Effector memory CD4-positive, alpha-beta T cell (primary cell): ENCODE measurements at places on chromosomes 6 and 20.

DNA sequence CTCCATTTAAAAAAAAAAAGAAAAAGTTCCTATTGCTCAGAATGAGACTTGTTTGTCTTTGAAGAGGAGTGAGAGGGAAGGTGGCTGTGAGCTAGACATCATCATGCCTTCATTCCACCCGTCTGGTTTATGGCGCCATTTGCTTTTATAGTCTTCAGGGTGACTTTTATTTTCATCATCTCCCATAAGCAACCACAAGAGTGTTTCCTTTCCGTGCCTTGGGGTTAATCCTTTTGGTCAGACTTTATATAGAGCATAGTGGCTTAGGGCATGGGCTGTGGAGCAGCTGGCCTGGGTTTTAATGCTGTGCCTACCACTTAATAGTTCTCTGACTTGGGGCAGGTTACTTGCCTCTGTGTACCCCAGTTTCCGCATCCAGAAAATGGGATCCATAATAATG, 77.8 kb downstream of the RREB1 start:
- no peak overlapping the region for H3K4me3 ChIP-seq
- no peaks in the 10 kb centered on the region for H3K4me1 ChIP-seq
- peaks cover 61% of the 10 kb centered on the region for H3K36me3 ChIP-seq
- DNase-seq = no peak

DNA sequence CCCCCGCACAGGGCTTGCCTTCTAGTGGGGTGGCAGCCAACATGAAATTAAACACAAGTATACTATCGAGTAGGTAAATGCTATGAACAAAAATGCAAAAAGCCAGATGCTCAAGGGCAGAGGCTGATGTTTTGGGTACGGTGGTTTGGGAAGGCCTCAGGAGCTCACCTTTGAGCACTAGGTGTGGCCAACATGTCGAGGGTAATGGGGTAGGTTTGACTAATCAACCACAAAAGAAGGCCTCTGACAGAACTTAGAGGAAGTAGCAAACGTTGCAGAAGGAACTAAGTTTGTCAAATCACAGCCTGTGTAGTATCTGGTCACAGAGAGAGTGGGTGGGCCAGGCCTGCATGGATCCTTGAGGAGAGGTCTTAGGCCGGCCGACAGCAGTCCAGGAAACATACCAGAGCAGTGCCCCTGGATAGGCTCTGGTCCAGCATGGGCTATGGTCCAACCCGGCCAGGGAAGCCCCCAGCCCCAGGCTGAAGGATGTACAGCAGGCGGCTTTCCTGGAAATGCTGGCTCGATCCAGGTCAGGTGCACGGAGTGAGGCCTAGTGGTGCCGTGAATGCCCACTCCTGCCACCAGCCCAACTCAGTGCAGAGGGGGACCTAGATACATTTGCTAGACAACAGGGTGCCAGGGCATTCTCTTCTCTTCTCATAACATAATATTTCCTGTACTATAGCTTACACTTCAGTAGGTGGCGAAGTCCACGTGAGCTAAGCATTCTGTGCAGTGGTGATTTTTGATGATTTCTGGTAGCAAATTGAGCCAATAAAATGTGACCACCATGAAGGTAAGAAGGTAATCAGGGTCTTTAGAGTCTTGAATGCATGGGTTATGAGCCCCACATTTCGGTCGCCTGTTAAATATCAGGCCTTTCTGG, 56.3 kb upstream of the CD93 start:
- H3K36me3 ChIP-seq = no peaks in the 10 kb centered on the region
- H3K27me3 ChIP-seq = no peaks in the 10 kb centered on the region
- no peak for DNase-seq
- H3K27ac ChIP-seq = no peak overlapping the region
- peaks cover 11% of the 10 kb centered on the region for H3K4me1 ChIP-seq

DNA sequence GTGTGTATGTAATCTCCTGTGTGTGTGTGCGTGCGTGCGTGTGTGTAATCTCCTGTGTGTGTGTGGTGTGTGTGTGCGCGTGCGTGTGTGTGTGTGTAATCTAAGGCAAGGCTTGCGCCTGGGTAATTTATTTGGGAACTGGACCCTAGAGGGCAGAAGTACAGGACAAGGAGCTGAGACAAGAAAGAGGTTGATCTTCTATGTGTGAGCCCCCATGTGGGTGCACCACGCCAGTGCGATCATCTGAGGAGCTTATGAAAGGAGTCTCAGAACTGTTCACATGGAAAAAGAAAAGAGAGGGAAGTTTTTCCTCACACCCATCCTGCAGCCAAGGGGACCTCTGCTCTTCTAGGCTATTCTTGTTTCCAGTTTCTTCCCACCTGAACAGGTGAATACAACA, 220.1 kb upstream of the GGTLC1 start:
- H3K4me1 ChIP-seq = no peaks in the 10 kb centered on the region
- H3K4me3 ChIP-seq = no peak overlapping the region
- no peak for DNase-seq
- H3K36me3 ChIP-seq = no peaks in the 10 kb centered on the region

DNA sequence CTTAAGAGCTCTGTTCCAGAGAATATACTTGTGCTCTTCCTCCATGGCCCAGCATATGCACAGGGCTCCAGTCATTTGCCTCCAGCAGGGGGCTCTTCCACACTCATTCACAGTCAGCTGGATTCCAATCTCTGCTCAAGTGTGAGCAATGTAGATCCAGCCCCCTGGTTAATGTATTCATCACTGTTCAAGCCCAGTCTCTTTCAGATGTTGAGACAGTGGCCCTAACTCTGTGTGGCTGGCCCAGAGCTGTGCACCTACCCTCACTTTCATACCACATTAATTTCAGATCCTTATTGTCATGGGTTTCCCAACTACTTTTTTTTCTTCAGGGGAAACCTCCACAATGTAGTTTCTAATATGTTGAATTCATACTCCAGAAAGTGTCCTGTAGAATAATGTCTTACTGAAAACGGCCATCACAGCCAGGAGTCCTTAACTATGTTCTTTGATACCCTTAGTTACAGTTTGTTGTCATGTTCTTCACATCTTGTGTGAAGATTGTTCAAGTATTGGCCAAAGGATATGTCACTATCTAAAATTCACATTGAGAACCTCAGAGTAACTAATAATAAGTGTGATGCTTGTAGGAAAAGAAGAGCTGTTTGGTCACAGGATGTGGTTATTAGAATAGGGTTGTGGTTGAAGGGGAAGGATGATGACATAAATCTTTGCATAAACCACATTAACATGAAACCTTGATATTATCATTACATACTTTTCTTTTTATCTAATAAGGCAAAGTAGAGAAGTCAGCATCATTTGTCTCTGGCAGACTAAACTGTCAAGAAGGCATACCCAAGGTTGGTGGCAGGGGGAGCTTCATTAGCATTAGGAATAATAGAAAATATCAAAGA, 14.4 kb upstream of the HLA-DQA1 start:
- H3K27ac ChIP-seq = peak overlapping the region; percentile 72
- no peaks in the 10 kb centered on the region for H3K27me3 ChIP-seq
- H3K4me1 ChIP-seq = peaks cover 11% of the 10 kb centered on the region
- no peaks in the 10 kb centered on the region for H3K36me3 ChIP-seq

DNA sequence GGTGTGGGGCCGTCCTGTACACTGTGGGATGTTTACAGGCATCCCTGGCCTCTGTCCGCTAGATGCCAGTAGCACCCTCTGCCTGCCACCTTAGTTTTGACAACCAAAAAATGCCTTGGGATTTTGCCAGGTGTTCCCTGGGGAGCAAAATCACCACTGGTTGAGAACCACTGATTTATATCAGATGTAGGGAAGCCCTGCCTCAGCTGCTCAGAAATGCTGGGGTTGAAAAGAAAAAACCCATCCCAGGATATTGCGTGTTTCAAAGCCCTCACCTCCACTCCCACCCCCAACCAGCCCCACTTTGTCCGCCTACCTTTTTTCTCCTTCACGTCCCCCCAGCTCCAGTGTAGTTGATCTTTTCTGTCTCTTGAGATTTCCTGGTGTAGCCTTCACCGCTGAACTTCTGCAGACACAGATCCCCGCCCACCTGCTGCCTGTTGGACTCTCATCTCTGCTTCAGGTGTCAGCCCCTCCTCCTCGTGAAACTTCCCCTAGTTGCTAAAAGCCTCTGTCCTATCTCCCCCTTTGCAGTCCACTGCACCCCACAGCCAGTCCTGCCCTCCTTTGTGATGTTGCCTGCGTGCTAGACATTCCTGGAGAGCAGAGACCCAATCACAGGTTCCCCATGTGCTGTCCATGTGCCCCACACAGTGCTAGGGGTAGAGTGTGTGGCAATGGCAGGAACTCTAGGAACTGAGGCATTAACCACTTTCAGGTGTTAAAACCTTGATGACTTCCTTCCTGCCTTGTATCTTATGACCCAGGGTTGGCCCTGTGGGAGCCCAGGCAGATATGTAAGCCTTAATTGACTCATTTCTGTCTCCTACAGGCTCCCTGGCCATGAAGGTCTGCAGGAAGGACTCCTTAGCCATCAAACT, 98.9 kb downstream of the TBC1D7 start:
- H3K36me3 ChIP-seq = no peaks in the 10 kb centered on the region
- H3K4me1 ChIP-seq = no peaks in the 10 kb centered on the region
- no peaks in the 10 kb centered on the region for H3K27me3 ChIP-seq
- H3K27ac ChIP-seq = no peak overlapping the region
- H3K4me3 ChIP-seq = no peak overlapping the region

DNA sequence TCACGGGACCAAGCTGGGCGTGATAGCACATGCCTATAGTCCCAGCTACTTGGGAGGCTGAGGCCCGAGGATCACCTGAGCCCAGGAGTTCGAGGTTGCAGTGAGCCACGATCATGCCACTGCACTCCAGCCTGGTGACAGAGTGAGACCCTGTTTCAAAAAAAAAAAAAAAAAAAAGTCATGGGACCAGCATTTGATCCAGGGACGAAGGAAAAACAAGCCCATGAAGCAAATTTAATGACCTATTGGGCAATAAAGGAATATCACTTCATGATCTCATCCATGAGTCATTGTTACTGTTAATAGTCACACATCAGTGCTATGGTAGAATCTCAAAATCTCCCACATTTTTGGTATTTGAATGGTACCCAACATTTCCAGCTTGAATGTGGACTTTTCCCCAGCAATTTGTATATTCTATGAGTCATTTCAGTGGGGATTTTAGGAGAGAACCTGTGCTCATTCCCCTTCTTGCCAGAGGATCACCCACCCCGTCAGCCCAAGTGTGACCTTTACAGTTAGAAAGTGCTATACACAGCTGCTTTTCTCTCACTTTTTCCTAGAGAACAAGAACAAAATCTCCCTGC, 8.5 kb upstream of the SOD2 start:
- H3K36me3 ChIP-seq = no peaks in the 10 kb centered on the region
- H3K27me3 ChIP-seq = no peaks in the 10 kb centered on the region
- H3K4me3 ChIP-seq = no peak overlapping the region

- no peak for DNase-seq
- peaks cover 3% of the 10 kb centered on the region for H3K27me3 ChIP-seq
- H3K4me1 ChIP-seq = peaks cover 9% of the 10 kb centered on the region
These were observed 3.6 kb downstream of the HLA-DQB1 start for GRCh38 chr6:32662836-32663235.

DNA sequence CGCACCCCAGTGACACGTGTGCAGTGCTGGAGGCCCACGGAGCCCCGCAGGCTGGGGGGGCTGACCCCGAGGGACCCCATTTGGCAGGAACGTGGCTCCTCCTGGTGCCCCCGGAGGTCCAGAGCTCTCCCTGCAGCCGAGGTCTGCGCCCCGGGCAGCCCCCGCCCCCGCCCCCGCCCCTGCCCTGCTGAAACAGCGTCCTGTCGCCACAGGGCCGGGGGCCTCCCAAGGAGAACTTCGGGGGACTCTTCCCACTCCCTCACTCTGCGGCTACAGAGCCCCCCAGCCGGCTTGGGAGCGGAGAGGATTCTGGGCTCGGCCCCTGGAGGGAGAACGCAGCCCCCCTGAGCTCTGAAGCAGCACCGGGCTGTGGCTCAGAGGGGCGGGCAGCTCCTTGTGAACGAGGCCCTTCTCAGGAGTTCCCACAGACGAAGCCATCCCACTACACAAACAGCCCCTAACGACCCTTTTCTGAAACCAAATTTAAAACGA, 115.2 kb downstream of the DLL1 start:
- H3K27ac ChIP-seq = no peak overlapping the region
- H3K36me3 ChIP-seq = no peaks in the 10 kb centered on the region
- no peaks in the 10 kb centered on the region for H3K27me3 ChIP-seq
- no peaks in the 10 kb centered on the region for H3K4me1 ChIP-seq

DNA sequence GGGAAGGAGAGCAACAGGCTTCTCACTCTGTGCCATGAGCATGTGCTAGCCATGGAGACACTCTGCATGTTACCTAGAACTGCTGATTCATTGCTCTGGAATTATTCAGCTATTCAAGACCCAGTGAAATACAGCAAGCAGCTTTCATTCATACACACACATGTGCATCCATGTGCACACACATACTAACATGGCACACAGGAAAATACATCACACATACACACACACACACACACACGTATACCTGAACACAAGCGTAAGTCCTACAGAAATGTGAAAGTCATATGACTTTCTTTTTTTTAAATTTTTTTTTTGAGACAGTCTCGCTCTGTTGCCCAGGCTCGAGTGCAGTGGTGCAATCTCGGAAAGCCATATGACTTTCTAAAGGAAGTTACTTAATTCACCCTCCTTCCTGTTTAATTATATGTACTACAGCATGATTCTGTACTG, 108.2 kb upstream of the NFATC2 start:
- no peaks in the 10 kb centered on the region for H3K4me1 ChIP-seq
- H3K27me3 ChIP-seq = no peaks in the 10 kb centered on the region
- H3K4me3 ChIP-seq = no peak overlapping the region
- H3K36me3 ChIP-seq = no peaks in the 10 kb centered on the region

DNA sequence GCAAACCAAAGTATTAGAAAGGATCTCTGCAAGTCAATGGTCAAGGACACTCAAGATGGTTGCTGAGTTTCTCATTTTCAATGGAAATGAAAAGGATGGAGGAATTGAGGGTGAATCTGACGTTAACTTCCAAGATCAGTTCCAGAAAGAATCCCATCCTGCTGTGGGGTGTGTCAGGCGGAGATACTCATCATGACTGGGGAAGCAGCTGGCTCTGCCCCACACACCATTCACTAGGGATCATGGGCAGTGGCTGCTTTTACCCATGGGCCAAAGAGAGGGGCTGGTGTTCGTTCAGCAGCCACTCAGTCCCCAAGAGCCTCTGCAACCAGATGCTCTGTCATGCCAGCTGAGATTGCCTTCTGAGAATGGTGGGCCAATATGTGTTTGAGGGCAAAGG, 102.3 kb upstream of the KCNK16 start:
- H3K36me3 ChIP-seq = no peaks in the 10 kb centered on the region
- H3K27ac ChIP-seq = no peak overlapping the region
- no peaks in the 10 kb centered on the region for H3K27me3 ChIP-seq
- no peak for DNase-seq

- H3K4me1 ChIP-seq = no peaks in the 10 kb centered on the region
- no peak overlapping the region for H3K27ac ChIP-seq
- no peak for DNase-seq
These were observed 108.8 kb downstream of the PREP start for GRCh38 chr6:105294129-105294528.
